Gastroesophageal sphincter (tissue), 4 donors: ENCODE measurements at places on chromosomes 4 and X.

DNA sequence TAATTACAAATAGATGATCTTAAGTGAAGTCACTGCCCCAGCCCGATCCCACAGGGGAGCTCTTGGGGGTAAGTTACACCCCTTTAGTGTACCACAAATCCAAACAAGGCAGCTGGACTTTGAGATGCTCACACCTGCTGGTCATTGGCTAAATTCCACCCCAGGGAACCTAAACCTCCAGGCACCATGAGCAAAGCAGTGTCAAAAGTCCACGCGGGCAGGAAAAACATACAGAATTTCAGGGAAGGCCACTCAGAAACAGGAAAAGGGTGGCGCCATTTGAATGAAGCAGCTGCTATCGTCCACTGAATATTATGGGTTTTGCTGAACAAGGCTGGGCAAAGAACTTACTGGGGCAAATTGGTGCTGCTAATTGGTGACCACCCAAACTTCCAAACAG is 30.9 kb downstream of the SUPT20HL1 start:
- no peak for ATAC-seq

DNA sequence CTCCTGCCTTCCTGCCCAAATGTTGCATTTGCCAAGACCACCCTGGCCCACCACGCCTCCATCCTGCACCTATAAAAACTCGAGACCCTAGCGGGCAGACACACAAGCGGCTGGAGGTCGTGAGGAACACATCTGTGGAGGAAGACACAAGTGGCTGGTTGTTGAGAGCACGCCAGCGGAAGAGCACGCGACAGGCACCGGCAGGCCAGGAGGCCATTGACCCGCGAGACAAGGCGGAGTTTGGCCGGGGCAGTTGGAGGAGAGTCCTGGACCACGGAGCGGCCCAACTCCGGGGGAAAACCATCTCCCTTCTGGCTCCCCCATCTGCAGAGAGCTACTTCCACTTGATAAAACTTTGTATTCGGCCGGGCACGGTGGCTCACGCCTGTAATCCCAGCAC is 115.2 kb upstream of the AGA start:
- ATAC-seq = no peak

DNA sequence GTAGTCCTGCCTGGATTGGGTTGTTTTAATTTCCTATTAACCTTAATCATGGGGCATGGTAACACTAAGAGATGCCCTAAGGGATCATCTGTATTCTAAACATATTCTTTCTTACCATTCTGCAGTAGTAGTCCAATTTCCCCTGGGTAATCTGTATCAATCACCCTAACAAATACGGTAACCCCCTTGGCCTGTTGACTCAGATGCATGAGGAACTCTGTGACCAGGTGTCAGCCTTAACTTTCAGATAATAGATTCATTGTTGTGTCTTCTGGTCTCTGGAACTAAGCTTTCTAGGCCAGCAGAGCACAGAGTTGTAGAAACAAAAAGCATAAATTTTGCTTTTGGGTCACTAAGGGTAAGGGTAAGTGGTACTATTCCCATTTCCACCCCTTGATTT is 13.1 kb upstream of the BANK1 start:
- ATAC-seq = no peak

- ATAC-seq = no peak
Measured at GRCh38 chrX:150229481-150229880, 133.6 kb upstream of the MAMLD1 start.

DNA sequence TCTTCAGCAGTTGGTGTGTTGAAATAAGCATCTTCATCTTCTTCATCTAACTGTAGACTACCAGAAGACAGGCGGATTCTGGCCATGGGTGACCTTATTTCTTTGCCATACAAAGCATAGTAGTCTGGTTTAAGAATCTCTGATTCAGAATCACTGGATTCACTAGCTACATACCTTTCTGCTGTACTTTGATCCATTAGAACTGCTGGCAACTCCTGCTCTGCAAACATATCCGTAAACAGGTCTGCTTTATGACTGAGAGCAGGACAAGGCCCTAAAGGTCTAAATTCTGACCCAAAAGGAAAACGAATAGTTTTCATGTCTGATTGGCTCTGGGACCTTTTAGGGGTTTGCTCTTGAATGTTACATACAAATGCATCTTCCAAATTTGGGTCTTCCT is 49.9 kb downstream of the FRMD7 start:
- ATAC-seq = no peak

DNA sequence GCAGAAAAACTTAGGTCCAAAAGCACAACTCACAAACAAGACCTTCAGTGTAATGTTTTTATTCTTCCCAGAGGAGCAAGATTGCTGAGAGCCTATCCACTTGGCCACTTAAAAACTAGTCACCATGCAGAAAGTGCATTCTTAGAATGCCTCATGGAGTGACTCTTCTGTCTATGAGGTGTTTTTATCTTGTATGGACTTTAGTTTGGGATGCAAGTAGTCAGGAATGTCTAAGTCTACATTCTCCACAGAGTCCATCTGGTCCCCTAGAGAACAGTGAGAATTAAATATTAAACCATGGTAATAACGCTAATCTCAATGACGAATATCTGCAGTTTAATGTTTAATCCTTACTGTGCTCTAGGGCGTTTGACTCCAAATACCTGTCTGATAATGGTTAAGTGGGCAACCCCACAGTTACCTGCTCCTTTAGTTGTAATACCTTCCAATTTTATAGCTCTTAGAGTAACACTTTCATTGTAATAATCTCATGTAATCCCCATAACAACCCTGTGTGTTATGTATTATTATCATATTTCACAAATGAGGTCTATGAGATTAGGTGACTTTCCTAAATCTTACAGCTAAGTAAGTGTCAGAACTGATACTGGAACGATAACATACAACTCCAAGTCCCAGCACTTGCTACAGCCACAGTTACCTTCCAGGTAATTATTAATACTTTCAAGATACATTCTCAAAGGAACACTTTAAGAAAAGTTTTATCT is 235.6 kb upstream of the JADE1 start:
- no peak for ATAC-seq

DNA sequence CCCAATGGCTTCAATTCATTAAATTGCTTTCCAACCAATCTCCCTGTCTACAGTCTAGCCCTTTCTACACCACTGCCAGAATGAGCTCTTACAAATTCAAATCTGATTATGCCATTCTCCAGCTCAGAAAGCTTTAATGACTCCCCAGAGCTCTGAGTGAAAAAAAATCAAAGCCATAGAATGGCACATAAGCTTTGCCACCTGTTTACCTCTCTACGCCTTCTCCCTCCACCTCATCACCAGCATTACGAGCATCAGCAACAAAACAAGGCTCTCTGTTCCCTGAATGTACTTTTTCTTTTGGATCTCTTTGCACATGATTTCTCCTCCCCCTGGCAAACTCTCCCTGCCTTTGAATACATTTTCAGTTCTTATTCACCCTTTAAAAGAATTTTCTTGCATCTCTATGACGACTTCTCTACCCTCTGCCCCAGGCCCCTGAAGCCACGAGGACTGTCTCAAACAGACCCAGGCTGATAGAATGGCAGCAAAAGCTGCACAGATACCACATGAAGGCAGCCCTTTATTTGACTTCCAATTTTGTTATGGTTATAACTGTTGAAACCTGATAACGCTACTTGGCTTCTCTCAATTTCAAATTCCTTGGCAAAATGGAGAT is 516.0 kb downstream of the PCDH7 start:
- no peak for ATAC-seq

- no peak for ATAC-seq
Measured at GRCh38 chr4:173866322-173867026, 336.4 kb upstream of the HAND2 start.

GRCh38 chr4:8278421-8279287 is 9.1 kb downstream of the HTRA3 start:
- ATAC-seq = no peak

DNA sequence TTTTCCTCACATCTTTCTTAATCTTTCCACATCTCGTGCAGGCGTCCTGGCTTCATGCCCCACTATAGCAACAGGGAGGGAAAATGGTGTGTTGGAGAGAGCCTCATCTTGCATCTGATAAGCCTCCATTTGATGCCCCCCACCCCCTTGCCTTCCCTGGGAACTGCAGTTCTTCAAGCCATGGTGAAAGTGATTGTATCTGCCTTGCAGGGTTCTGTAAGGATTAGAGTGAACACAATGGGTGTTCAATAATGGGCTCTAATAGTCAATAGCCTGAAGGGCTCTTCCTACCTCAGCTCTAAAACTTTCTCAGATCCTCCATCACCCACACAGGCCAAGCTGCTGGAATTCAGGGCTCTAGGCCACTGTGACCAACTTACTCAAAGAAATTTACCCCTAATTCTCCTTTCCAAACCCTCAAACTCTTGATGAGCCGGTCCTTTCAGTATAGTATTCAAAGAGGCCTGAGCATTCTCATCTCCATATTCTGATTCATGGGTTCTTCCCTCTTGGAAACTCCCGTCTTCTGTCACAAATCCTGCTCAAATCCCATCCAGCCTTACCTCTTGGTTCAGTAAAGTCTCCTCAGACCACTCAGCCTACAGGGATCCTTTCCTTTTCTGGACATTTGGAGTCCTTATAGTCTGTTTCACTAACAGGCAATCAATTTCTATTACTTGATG is 128.3 kb upstream of the TRIM2 start:
- no peak for ATAC-seq

- ATAC-seq = no peak
Measured at GRCh38 chrX:49947781-49948180, 25.4 kb downstream of the CLCN5 start.

GRCh38 chr4:44771789-44772188 is 45.4 kb upstream of the GNPDA2 start:
- no peak for ATAC-seq

DNA sequence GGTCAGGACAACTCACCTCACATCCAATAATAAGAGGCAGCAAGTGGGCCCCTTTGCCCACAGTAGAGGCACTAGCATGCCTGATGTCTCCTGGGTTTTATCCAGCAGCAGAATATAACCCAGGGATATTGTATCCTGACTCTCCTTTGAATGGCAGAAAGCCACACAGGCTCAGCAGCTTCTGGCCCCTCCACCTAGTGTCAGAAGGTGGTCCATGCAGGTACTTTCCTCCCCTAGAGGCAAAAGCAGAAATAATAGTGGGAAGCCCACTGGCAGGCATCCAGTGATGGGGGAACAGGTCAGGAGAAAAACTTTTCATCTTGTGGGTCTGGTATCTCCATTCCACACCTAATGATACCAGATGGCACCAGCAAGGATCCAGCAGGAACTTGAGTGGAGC is 75.5 kb upstream of the IRS4 start:
- no peak for ATAC-seq

DNA sequence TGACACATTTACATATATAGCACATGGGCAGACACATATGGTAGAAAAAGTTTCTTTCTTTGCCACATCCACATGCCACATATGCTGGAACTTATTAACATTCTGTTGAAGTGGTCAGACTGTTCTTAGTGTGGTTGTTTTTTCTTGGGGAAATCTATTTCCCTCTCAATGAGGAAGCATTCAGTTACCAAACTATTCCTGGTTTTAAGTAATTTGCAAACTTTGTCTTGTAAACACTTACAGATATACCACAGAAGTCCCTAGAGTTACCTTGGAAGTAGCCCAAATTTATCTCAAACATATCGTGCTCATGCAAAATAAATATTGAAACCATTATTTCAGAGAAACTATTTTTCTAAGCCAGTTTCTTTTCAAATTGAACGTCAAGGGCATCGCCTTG is 625.5 kb upstream of the INTU start:
- no peak for ATAC-seq

- no peak for ATAC-seq
Measured at GRCh38 chr4:176755613-176756012, 37.1 kb downstream of the VEGFC start.

DNA sequence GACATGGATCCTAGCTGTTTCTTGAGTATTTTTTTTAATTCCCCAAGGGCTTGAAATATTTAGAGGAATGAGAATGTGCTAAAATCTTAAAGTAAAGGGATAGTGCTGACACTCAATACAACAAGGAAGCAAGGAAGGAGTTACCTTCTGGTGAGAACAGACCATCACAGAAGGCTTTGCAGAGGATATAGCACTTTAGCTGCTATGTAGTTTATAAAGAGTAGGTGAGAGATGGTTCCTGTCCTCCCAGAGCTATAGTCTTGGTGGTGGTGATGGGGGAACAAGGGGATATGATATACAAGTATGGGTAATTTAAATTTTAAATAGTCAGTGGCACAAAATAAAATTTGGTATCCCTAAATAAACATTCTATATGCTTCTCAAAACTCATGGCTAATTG is 47.6 kb downstream of the MTHFD2L start:
- ATAC-seq = no peak

DNA sequence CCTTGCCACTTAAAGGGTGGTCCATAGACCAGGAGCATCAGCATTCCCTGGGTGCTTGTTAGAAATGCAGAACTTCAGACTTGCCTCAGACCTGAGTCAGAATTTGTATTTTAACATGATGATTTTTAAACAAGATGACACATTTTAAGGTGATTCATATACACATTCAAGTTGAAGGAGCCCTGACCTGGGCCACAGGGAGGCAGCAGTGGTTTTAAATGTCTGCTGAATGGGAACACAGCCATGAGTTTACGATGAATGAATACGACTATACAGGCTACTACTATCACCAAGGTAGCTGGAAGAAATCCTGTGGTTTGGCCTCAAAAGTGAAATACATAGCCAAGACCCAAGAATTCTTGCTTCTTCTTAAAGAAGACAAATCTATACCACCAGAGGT is 2.9 kb downstream of the HDAC8 start:
- no peak for ATAC-seq

DNA sequence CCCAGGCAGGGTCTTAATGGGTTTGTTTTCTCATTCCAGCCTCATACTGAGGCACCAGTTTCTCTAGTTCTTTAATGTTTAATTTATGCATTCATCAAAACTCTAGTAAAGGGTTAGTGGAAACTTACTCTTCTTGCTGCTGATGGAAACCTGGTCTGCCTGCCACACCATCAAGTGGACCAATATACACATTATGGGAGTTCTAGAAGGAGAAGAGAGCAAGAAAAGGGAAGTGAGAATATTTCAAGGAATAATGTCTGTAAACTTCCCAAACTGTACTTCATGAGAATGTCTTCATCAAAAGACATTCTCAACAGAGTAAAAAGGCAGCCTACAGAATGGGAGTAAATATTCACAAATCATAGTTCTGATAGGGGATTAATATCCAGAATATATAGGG is 20.9 kb upstream of the DHX15 start:
- no peak for ATAC-seq

- no peak for ATAC-seq
Measured at GRCh38 chr4:175708739-175709138, 103.3 kb downstream of the GPM6A start.

- ATAC-seq = no peak
Measured at GRCh38 chr4:54882616-54883015, 224.9 kb downstream of the KIT start.

- no peak for ATAC-seq
Measured at GRCh38 chr4:17310269-17310652, 201.6 kb downstream of the QDPR start.

- ATAC-seq = no peak
Measured at GRCh38 chr4:123709336-123709735, 312.7 kb downstream of the SPRY1 start.
